Activated CD4-positive, alpha-beta T cell treated with anti-CD3 and anti-CD28 coated beads, Interleukin-2, amount 10 ng/mL, durations not matched to agents 24 days and 14 days (primary cell): ENCODE measurements at places on chromosomes 2 and 18. TPM values are rescaled to one million over a fixed set of nuclear protein-coding genes. Genes with fewer than 3 reads are reported as not detected.

- DNase-seq: no peak
- no peak overlapping the region for H3K4me3 ChIP-seq
- no peaks in the 10 kb centered on the region for H3K36me3 ChIP-seq
- no peaks in the 10 kb centered on the region for H3K4me1 ChIP-seq
- no peaks in the 10 kb centered on the region for H3K27me3 ChIP-seq
- no peak overlapping the region for H3K27ac ChIP-seq
These were observed 1128.2 kb downstream of the BCL11A start for GRCh38 chr2:59425247-59425646.

Gene DSG2
- 0.33 and 0.47 TPM in 2 replicates for total RNA-seq

- H3K27ac ChIP-seq: no peak overlapping the region
- DNase-seq: no peak
- H3K4me3 ChIP-seq: no peak overlapping the region
- H3K4me1 ChIP-seq: peaks cover 5% of the 10 kb centered on the region
- no peaks in the 10 kb centered on the region for H3K36me3 ChIP-seq
These were observed 9.6 kb downstream of the CYRIA start for GRCh38 chr2:16655905-16656642.

Gene LOXHD1
- total RNA-seq: not detected in 2 replicates

GRCh38 chr2:33602201-33602830, 3.2 kb upstream of the FAM98A start:
- peak; percentile 36 for DNase-seq
- no peak overlapping the region for H3K4me3 ChIP-seq
- H3K4me1 ChIP-seq: peaks cover 21% of the 10 kb centered on the region
- no peak overlapping the region for H3K27ac ChIP-seq
- H3K36me3 ChIP-seq: peaks cover 8% of the 10 kb centered on the region
- H3K27me3 ChIP-seq: peaks cover 2% of the 10 kb centered on the region

- H3K4me3 ChIP-seq: no peak overlapping the region
- no peak overlapping the region for H3K27ac ChIP-seq
- no peak for DNase-seq
These were observed 58.1 kb downstream of the CLASP1 start for GRCh38 chr2:121591199-121591598.

DNA sequence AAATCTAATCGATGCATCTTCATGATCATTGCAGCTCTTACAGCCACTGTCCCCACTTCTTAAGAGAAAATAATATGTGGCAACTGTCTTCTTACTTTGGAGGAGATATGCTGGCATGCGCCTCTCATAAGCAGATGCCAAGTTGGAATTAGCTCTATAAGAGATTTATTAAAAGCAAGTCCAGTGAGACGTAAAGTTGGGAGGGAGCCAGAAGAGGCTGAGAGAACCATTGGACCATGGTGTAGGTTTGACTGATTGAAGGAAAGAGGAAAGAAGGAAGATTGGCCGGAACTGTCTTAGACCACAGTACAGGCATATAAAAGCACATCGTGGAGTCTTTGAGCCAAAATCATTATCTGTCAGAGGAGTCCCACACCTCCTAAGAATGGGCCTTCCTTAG, 265.7 kb upstream of the ZC3H15 start:
- no peaks in the 10 kb centered on the region for H3K4me1 ChIP-seq
- no peak for DNase-seq
- no peaks in the 10 kb centered on the region for H3K36me3 ChIP-seq
- no peaks in the 10 kb centered on the region for H3K27me3 ChIP-seq
- no peak overlapping the region for H3K27ac ChIP-seq

GRCh38 chr2:205609113-205609512, 73.2 kb upstream of the NRP2 start:
- peaks cover 12% of the 10 kb centered on the region for H3K27me3 ChIP-seq
- H3K4me3 ChIP-seq: no peak overlapping the region
- H3K4me1 ChIP-seq: peaks cover 42% of the 10 kb centered on the region
- no peak overlapping the region for H3K27ac ChIP-seq
- no peak for DNase-seq
- no peaks in the 10 kb centered on the region for H3K36me3 ChIP-seq

DNA sequence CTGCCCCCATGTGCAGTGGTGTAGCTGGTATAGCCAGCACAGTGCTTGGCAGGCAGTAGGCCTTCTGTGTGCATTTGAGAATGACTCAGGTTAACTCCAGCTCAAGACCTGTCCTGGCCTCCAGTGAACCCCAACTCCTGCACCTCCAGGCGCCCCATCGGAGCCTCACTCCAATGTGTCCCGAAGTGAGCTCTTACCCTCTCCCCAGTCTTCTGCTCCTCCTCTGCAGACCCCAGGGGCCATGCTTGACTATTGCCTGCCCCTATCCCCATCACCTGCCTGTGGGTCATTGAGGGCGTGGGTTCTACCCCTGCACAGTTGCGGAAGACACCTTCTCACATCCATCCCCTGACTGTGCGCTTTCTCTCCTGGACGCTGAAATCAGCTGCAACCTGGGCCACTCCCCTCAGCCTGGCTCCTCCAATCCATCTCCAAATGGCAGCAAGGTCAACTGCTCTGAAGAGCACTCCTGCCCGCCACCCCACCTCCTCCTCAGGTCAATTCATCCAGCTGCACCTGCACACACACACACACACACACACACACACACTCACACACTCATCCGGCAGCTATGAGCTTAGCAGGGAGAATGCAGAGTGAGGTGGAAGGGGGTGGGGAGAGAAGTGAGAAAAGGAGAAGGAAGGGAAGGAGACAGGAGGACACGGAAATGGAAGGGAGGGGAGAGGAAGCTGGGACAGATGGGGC, 130.3 kb upstream of the GLI2 start:
- no peak overlapping the region for H3K4me3 ChIP-seq
- DNase-seq: no peak
- no peak overlapping the region for H3K27ac ChIP-seq
- H3K27me3 ChIP-seq: peaks cover 6% of the 10 kb centered on the region
- H3K4me1 ChIP-seq: no peaks in the 10 kb centered on the region
- H3K36me3 ChIP-seq: no peaks in the 10 kb centered on the region

DNA sequence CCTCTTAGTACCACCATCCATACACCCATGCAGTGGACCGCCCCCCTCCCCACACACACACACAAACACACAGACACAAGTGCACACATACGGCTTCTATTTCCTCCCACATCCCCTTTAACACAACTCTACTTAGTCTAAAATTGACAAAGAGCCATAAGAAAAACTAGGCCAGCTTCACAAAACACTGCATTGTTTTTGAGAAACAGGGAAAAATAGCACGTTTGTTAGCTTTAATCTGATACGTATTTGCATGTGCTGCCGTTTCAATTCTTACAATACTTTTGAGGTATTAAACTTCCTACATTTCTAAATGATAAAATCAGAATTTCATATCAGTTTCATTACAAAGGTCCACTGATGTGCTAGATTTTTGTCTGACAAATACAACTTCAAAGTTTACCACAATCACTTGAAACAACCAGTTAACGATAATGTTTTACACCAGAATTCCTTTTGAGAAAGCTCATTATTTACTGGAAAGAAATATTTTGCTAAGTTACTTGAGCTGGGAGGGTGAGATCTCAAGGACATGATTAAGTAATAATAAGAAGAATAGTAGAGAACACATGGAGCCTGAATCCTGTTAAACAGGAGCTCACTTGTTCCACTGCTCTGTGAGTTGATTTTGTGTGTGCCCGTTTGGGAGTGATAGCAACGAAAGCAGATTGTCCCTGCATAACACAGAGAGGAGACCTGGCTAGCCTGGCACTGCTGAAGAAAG, 74.5 kb downstream of the MOGAT1 start:
- DNase-seq: no peak
- peaks cover 2% of the 10 kb centered on the region for H3K27me3 ChIP-seq
- no peaks in the 10 kb centered on the region for H3K36me3 ChIP-seq
- H3K4me3 ChIP-seq: no peak overlapping the region
- H3K27ac ChIP-seq: no peak overlapping the region

DNA sequence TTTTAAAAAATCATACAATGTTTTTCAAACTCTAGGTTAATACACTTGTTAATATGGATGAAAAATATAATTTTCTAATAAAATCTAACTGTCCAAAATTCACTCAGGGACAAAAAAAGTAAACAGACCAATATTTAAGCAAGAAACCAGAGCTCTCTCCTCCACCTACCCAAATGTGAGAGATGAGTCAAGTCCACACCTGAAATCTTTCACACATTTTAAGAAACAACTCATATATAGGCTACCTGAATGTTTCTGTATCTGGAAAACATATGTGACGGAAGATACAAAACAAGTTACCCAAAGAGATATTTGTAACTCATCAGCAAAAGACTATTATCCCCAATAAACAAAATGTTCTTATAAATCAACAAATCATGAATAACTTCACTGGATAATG, 20.2 kb downstream of the ZNF516 start:
- peaks cover 28% of the 10 kb centered on the region for H3K27me3 ChIP-seq
- H3K4me1 ChIP-seq: peaks cover 9% of the 10 kb centered on the region
- no peak for DNase-seq
- no peaks in the 10 kb centered on the region for H3K36me3 ChIP-seq
- H3K27ac ChIP-seq: no peak overlapping the region

- no peaks in the 10 kb centered on the region for H3K36me3 ChIP-seq
- no peaks in the 10 kb centered on the region for H3K4me1 ChIP-seq
- DNase-seq: no peak
- H3K27ac ChIP-seq: no peak overlapping the region
- no peak overlapping the region for H3K4me3 ChIP-seq
These were observed 846.9 kb upstream of the ACVR2A start for GRCh38 chr2:146997945-146998344.

DNA sequence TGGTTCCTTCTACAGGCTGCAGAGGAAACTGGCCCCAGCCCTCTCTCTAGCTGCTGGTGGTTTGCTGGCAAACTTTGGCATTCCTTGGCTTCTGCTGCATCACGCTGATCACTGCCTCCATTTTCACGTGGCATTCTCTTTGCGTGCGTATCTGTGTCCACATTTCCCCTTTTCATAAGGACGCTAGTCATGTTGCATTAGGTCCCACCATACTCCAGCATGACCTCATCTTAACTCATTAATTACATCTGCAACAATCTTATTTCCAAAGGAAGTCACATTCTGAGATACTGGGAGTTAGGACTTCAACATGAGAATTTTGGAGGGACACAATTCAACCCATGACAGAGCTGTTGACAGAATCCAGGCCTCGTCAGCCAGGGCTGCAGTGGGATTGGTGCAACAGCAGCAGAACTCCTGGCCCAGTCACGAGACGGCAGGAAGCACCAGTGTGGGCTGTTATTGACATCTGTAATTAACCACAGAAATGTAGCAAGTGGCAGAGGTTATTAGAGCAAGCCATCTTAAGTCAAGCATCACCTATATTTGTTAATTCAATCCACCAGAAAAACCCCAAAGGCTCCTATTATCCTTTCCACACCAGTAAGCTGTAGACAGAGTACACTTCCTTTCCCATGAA, 132.4 kb downstream of the TMEM163 start:
- H3K36me3 ChIP-seq: no peaks in the 10 kb centered on the region
- peaks cover 12% of the 10 kb centered on the region for H3K4me1 ChIP-seq
- H3K4me3 ChIP-seq: no peak overlapping the region
- H3K27ac ChIP-seq: no peak overlapping the region
- H3K27me3 ChIP-seq: no peaks in the 10 kb centered on the region

Gene CFAP65
- not detected in 2 replicates for total RNA-seq

DNA sequence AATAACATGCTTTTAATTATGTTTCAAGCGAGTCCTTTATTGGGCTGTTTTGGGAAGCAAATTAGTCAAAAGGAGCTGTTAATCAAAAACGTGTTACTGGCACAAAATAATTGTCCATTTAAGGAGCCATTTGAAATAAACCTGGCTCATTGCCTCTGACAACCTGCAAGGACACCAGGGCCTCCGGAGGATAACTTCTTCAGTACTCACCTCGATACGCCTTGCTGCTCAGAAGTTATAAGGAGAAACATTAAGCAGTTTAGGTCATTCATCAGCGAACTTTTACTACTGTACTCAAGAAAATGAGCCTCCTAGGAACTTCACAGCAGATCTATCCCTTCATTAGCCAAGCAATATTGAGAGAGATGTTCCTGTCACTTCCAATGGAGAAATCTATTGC, 1579.2 kb upstream of the ACVR2A start:
- no peak overlapping the region for H3K4me3 ChIP-seq
- no peaks in the 10 kb centered on the region for H3K4me1 ChIP-seq
- no peak overlapping the region for H3K27ac ChIP-seq
- H3K36me3 ChIP-seq: no peaks in the 10 kb centered on the region
- no peak for DNase-seq

DNA sequence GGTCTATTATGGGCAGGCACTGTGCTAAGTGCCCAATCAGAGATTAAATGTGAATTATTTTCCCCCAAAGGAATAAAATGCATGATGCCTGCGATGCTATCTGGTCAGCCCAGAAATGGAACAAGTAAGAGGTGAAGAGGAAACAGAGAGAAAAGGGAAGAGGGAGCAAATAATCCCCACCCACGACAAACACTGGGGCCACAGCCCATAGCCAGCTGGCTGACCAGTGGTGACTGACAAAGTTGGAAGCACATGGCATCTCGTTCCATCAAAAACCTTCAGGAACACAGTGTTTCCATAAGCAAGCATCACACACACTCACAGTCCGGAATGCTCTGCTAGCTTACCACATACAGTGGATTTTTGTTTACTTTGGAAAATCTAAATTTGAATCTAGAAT, 21.1 kb upstream of the COX7A2L start:
- no peak for DNase-seq
- peaks cover 3% of the 10 kb centered on the region for H3K27me3 ChIP-seq
- no peak overlapping the region for H3K27ac ChIP-seq

DNA sequence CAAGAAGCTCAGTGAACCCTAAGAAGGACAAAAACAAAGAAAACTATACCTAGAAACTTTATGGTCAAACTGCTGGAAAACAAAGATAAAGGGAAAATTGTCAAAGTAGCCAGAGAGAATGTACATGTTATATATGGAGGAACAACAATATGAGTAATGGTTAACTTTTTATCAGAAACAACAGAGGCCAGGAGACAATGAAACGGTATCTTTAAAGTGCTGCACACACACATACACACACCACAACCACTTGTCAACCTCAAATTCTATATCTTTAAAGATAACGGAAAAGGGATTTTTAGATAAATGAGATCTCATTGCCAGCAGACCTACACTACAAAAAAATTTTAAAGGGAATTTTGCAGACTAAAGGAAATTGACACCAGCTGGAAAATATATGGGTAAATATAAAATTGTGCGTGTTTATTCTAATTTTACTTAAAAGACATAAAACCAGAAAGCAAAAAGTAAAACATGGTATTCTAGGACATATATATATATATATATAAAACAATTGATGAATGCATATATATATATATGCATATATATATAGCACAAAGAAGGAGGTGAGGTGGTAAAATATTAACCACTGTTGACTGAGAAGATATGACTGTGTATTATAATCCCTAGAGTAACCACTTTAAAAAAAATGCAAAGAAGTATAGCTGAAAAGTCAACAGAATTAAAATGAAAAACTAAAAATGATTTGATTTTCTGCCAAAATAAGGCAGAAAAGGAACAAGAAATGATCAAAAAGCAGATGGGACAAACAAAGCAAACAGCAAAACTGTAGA, 172.0 kb downstream of the SRBD1 start:
- no peak overlapping the region for H3K27ac ChIP-seq
- H3K4me1 ChIP-seq: peaks cover 5% of the 10 kb centered on the region
- no peaks in the 10 kb centered on the region for H3K27me3 ChIP-seq
- no peak for DNase-seq
- no peak overlapping the region for H3K4me3 ChIP-seq
- peaks cover 8% of the 10 kb centered on the region for H3K36me3 ChIP-seq

Gene GAL3ST2
- total RNA-seq: 0.52 and 1.2 TPM in 2 replicates
